ENCODE measurements at places on chromosomes 4 and X.

DNA sequence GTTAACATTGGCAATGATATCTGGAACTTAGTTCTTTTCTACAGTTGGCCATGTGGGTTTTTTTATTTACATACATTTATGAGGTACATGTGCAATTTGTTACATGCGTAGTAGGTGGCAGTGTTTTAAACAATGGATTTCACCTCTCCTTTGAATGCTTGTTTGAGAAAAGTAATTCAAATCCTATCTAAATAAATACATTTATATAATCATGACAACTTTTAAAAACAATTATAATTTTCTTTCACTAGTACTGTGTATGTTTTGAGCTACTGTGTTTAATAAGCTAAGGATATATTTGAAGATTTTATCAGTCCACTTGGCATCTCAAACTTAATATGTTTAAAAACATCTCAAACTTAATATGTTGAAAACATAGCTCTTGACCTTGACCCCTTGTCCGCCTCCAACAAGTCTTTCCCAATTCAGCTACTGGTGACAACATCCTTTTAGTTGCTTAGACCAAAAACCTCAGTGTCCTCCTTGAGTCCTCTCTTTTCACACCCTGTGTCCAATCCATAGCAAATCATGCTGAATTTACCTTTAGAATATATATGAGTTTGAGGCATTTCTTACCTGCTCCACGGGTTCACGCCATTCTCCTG is 14.5 kb downstream of the GUCY1B1 start:
- no peak for DNase-seq

DNA sequence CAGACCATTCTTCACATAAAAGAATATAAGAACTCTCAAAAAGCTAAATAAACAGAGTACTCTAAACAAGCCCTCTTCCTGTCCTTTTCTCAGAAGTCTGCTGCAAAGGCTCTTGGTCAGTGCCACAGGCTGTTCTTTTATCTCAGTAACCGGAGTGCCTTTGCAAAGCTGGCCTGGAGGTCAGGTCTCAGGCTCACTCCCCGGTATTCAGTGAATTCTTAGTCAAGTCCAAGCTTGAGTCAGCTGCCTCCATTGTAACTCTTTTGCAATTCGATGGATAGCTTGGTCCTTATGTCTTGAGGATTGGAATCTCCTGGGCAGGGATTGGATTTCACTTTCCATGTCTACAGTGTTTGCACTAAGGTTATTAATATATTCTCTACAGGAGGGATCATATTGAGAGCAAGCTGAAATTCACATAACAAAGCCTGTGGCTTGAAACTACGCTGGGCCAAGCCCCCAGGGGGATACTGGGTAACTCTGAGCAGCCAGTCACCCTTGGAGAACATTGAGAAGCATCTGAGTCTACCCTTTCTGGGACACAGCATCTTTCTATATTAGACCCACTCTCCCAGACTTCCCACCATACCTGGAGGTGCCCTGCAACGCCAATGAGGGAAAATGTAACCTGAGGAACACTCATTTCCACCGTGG is 10.0 kb upstream of the HS6ST2 start:
- no peak for DNase-seq

DNA sequence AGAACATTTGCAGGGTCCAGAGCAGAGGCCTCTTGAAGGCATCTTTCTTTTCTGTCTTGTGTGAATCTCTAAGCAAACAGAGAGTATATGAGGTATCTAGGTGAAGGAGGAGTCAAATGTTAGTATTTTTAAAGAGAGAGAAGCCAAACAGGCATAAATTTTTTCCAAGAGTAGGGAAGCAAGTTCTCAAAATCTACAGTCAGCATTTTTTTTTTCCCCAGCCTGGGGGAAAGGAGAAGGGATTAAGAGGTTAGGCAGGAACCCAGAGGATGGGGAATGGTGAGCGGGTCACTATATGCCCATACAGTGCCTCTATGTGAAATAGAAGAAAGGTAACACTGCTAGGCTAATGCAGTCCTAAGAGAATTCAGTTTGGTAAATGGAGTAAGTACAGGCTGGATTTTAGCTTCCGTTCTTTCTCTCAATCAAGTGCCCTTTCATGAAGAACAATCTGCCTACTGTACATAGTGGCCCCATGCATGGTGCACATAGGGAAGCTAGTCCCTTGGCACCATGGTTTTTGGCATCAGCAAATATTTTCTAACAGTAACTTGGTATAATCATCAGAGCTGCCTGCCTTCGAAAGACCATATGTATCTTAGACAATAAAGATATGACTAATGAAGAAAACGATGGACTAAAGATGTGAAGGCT is 163.1 kb upstream of the MAB21L2 start:
- DNase-seq, result no peak

GRCh38 chrX:13852001-13852695 is 35.3 kb upstream of the GPM6B start:
- no peak for DNase-seq

DNA sequence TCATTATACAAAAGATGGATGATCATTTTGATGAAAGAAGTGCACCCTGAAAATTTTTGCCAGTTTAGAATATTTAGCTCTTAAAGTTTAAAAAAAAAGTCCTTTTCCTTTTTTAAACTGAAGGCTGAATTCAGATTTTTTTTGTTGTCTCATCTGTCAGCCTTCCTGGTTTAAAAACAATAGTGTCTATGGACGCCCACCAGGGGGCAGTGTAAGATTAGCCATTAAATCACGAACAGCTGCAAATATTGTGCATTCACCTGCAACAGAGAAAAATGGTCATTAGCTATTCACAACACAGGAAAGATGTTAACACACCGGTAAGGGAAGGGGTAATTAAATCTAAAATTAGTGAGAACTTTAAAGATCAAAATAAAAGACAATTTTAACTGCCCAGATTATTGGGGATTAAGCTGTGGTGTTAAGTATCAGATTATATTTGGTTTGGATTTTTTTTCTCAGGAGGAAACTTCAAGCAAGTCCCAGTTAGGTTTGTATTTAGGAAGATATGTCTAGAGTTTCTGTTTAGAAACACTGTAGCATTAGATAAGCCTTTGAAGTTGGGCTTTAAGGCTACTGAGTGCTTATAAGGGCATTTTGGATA is 4.4 kb upstream of the CXorf38 start:
- DNase-seq, result peak; percentile 77

DNA sequence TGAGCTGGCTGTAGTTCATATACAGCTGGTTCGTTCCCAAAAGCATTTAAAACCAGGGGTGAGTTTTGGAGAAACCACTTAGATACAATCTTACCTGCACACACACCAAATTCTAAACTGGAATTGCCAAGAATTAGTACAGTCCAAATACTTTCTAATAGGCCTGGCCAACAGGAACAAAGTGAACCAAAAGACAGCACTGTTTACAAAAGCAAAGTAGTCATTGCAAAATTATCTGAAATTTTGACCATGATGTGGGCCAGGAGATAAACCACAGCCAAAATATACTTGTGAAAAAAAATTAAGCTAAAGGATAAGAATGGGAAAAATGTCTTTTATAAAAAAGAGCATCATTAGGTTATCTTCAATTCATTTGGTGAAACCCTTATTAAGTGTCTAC is 37.9 kb upstream of the NAP1L5 start:
- no peak for DNase-seq
